ENCODE measurements at places on chromosomes 5 and 9.

GRCh38 chr5:149403923-149404745 is 25.0 kb upstream of the IL17B start:
- no peak for DNase-seq

- no peak for DNase-seq
These were observed 141.1 kb upstream of the SPDL1 start for GRCh38 chr5:169442403-169442874.

- no peak for DNase-seq
These were observed 49.7 kb upstream of the SGCD start for GRCh38 chr5:156277290-156277689.

GRCh38 chr9:36086442-36086841 is 49.7 kb downstream of the RECK start:
- no peak for DNase-seq

- DNase-seq: no peak
These were observed 145.9 kb downstream of the GAPVD1 start for GRCh38 chr9:125407432-125407973.

GRCh38 chr9:1721196-1721595 is 294.0 kb upstream of the SMARCA2 start:
- DNase-seq: no peak

- no peak for DNase-seq
These were observed 185.6 kb downstream of the SNX18 start for GRCh38 chr5:54703133-54703532.

- no peak for DNase-seq
These were observed 25.4 kb upstream of the EXOC3 start for GRCh38 chr5:417301-418161.

GRCh38 chr5:137605411-137605810 is 106.3 kb upstream of the SPOCK1 start:
- peak; percentile 25 for DNase-seq

- no peak for DNase-seq
These were observed 40.3 kb downstream of the SCAI start for GRCh38 chr9:125103021-125103420.

- no peak for DNase-seq
These were observed 39.6 kb downstream of the DMAC1 start for GRCh38 chr9:7760014-7760415.

- no peak for DNase-seq
These were observed 242.9 kb downstream of the MCTP1 start for GRCh38 chr5:95042037-95042436.

- DNase-seq: no peak
These were observed 50.8 kb downstream of the CTSL start for GRCh38 chr9:87776481-87777379.

DNA sequence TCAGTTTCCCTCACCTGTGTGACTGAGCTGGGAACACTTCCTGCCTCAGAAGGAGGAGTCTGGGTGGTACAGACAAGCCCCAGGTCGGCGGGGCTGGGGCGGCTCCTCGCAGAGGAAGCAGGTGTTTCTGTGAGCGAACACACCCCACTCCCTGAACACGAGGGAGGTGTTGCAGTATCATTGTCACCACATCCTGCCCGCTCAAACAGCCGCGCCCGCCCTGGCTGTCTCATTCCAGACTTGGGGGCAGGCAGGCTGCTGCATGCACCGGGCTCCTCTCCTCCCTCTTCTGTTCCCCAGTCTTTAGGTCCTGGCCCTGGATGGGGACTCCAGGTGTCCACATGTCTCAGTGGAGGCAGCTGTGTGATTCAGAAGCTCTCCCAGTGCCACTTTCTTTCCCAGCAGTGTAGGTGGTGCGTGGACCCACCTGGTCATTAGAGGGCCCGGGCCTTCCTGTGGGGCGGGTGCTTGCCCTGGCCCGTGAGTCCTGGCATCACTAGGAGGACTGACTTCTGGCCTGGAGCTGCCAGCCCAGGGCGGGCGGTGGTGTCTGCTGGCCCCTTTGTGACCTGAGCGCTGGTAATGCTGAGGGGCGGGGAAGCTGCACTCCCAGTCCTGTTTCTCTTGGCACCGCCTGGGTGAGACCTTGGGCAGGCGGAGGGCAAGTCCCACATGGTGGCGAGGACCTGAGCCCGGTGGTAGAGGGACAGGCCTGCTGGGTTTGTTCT is 18.3 kb upstream of the PHYHD1 start:
- peak; percentile 22 for DNase-seq

DNA sequence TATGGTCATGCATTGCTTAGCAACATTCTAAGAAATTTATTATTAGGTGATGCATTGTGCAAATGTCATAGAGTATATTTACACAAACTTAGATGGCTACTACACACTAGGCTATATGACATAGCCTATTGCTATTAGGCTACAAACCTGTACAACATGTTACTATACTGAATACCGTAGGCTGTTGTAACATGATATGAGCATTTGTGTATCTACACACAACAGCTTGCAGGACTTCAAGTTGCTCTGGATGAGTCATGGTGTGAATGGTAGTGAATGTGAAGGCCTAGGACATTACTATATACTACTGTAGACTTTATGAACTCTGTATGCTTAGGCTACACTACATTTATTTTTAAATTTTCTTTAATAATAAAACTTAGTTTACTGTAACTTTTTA is 107.2 kb upstream of the MAMDC2 start:
- no peak for DNase-seq

- DNase-seq: no peak
These were observed 44.1 kb downstream of the VPS13A start for GRCh38 chr9:77221431-77221830.

DNA sequence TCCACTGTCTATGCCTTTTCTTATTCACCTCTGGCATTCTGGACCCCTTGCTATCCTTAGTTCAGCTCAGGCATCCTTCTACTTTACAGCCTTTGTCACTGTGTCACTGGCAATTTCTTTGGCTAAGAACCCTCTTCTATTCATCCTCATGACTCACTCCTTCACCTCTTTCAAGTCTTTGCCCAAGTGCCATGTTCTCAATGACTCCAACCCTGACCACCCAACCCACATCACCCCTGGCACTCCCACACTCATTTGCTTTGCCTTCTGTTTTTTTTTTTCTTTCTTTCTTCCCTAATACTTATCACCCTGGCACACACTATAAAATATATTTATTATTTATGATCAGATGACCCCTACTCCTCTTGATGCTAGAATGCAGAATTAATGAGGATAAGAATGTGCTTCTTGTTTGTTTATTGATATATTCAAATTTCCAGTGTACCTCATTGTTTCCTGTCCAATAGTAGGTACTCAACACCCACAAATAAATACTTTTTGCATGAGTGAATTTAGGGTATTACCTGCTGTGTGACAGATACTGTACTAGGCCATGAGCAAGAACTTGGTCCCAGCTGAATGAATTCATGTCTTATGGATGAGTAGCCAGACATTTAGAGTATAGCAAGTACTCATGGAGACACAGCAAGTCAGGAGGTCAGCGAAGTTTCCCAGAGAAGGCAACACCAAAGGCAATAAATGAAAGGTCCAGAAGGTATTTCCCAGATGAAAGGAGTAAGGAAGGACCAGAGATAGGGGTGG is 236.1 kb downstream of the PAPPA start:
- no peak for DNase-seq

- DNase-seq: no peak
These were observed 64.5 kb upstream of the ERBIN start for GRCh38 chr5:65861830-65862241.

GRCh38 chr5:66828548-66829357 is 232.6 kb downstream of the MAST4 start:
- DNase-seq: no peak

DNA sequence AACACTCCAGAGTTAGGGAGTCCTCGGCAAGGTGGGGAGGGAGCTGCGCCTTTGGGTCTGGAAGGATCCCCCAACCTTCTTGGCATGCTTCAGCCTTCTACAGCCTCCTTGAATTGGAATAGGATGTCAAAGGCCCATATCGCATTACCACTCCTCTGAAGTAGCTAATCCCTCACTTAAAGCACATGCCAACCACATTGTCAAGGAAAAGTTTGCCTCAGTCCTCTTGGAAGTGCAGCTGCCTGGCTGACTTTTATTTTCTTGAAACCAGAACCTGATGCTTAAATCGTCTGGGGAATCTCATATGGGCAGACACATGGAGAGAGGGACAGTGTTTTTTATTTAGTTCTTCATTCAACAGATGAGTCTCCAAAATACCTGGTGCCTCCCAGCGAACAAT is 14.5 kb downstream of the CXCL14 start:
- DNase-seq: no peak

DNA sequence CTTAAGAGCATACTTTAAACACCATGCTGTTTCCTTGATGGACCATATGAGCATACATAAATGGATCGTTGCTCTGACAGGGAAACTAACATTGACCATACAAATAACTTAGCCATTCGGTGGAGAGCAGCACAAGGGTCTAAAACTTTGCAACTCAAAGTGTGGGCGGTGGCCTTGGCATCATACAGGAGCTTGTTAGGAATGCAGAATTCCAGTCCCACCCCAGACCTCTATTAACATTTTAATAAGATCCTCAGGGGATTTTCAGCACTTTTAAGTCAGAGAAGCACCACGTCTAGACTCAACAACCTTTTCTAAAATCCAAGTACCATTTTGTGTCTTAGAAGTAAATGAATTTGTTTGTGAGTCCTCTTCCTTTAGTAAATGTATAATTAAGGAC is 260.9 kb downstream of the EBF1 start:
- no peak for DNase-seq

GRCh38 chr5:159821461-159821940 is 94.8 kb upstream of the ADRA1B start:
- no peak for DNase-seq

- no peak for DNase-seq
These were observed at the start of gene STC2 for GRCh38 chr5:173327948-173328843. STC2 (minus strand) TSS chr5:173328414; CDS start chr5:173328193, 221 bp downstream.

- no peak for DNase-seq
These were observed 148.7 kb upstream of the COL5A1 start for GRCh38 chr9:134492721-134493460.

DNA sequence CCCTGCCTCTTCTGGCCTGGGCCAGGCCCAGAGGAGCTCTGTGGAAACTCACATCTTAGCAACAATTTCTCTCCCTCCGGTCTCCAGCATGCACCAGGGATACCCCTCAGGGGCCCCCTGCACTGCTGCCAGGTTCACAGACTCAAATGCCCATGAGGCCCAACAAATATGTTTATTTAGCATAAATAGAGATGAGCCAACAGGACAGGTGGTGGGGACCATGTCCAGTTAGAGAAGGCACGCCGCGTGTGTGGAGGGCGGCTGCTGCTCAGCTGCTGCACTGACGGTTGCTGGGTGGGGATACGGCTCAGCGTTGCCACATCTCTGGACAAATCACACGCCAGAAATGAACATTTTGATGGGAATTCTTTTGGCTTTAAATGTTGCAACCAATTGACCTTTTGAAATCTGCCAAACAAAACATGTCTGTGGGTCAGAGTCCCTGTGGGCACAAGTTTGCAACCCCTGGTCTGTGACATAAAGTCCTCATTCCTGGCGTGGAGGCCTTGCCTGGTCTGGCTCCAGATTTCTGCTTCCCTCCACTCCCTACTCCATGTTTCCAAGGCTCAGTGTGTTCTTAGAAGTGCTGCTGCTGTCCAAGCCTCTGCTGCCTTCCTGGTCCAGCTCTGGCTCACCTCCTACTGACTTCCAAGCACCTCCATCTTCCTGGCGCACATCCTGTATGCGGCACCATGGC is 88.9 kb downstream of the AMBP start:
- DNase-seq: no peak

DNA sequence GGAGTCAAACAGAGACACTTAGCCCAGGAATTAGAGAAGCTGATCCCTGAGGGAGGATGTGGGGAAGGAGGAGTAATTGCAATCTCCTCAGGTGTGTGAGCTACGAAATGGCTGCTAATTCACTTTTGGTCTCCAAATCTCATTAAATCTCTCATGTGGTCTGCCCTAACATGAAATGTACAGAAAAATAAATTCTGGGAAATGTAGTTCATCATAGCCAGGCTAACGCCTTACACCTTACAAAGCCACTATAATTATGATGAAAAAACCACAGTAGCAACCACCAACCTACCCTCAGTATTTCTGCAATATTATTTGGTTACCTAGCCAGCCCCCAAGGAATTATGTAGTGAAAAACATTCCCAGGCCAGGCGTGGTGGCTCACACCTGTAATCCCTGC is 354.0 kb downstream of the TMEM167A start:
- DNase-seq: no peak

- DNase-seq: no peak
These were observed 99.0 kb upstream of the DAB2 start for GRCh38 chr5:39523821-39524220.

GRCh38 chr5:178997191-178997590 is 2.1 kb upstream of the GRM6 start:
- no peak for DNase-seq

DNA sequence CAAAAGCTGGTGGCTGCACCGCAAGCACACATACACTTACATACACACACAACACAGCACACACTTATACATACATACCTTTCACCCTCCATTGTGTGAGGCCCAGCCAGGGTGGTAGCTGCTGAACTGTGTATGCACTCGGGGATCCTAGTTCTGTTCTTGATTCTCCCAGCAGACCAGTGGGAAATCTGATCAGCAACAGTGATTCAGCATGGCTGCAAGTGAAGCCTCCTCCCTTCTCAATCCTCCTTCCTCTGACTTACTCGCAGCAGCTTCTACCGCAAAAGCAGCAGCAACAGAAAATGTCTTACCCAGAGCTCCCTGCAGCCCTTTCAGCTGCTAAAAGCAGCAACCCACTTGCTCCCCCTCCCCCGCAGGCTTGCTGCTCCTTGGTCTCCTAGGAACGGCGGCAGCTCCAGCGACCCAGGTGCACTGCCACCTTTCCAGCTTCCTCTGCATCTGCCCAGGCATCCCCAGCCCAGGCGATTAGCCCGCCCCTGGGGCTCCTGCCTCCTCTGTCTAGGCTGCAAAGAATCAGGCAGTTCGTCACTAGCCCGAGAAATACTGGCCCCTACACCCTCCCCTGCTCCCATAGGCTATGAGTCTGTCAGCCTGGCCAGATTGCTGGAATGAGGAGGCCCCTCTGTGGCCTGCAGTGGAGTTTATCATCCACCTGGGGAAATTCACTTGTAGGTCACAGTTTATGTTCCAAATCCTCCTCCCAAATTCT is at the start of gene KLHL3:
Gene KLHL3, minus strand, starts transcription at position 535 of the 730 bp plus-strand sequence. Its CDS starts 443 bp downstream, at position 92.
- no peak for DNase-seq

GRCh38 chr5:153559926-153560325 is 69.5 kb downstream of the GRIA1 start:
- no peak for DNase-seq

DNA sequence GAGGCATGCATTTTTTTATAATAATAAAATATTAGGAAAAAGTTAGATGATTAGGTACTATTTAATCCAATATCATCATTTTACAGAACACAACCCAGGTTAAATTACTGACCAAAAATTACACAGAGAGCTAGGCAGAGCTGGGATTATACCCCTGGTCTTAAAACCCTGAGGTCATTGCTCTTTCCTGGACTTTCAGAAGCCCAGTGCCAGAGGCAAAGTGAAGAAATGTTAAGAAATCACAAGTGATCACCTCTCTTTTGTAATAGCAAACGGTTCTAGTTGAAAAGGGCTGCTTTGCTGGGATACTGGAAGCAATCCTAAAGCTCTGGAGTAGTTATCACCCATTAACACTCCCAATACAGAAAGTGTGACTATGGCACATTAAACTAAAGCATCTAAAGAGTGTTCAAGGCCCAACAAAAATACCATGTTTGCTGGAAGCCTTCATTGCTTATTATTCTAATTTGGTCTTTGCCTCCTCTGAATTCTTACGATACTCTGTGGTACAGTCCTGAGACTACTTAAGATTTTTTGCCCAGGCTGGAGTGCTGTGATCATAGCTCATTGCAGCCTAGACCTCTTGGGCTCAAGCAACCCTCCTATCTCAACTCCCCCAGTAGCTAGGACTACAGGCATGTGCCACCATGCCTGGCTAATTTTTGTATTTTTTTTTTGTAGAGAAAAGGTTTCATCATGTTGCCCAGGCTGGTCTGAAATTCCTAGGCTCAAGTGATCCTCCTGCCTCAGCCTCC is 575.9 kb downstream of the RAB3C start:
- no peak for DNase-seq

Data from MV-4-11 (cell line).